ENCODE measurements at places on chromosomes 1 and 21.
A peak's percentile ranks its signal among the peaks of the same experiment; 100 is the strongest.

- peak; percentile 81 for DNase-seq
These were observed 58.5 kb downstream of the SLC25A24 start for GRCh38 chr1:108141621-108142020.

DNA sequence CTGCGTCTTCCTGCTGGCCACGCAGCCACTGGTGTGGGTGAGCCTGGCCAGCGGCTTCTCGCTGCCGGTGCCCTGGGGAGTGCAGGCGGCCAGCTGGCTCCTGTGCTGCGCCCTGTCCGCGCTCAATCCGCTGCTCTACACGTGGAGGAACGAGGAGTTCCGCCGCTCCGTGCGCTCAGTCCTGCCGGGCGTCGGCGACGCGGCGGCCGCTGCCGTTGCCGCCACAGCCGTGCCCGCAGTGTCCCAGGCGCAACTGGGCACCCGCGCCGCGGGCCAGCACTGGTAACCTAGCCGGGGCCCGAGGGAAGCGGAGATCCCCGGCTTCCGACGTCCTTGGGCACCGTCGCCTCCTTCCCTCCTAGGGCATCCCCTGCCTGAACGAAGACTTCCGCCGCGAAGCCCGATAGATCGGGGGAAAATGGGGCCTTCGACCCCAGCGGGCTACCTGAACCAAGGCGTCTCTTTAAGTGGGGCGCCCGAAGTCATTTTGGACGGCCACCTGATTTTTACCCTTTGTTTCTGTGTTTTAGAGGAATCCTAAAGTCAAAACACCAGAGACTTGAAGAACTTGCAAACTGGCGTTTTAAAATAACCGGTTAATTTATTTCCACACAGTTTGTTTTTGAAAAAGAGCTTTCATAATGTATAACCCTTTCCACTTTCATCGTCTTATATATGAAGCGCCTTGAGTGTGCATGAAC is 2.0 kb downstream of the GPR88 start:
- DNase-seq = peak; percentile 22

- no peak for DNase-seq
These were observed 22.5 kb upstream of the DMBX1 start for GRCh38 chr1:46467183-46467504.

GRCh38 chr1:41861535-41862383 is 57.0 kb downstream of the HIVEP3 start:
- peak; percentile 44 for DNase-seq

DNA sequence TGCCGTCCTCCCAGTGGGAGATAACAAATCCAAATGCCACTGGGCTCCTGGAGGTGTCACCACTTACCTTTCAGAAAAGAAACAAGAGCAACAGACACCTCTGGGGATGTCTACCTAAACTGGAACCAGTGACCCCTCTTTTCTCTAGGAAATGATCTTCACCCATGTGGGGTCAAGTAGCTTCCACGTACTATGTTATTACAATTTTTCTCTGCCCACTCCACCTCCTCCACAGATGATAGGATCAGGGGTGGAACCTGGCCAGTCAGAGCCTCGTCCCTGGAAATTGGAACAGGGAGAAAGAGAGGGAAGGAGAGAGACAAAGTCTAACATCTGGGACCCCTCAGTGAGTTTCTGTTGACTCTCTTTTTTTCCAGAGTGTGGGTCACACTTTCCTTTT is 50.1 kb downstream of the H3-3A start:
- DNase-seq = no peak

Measured in fibroblast of skin of right quadriceps (primary cell).